ENCODE measurements at places on chromosomes 5 and 9.

GRCh38 chr9:126292736-126293521, 33.7 kb upstream of the MVB12B start:
- DNase-seq: no peak

DNA sequence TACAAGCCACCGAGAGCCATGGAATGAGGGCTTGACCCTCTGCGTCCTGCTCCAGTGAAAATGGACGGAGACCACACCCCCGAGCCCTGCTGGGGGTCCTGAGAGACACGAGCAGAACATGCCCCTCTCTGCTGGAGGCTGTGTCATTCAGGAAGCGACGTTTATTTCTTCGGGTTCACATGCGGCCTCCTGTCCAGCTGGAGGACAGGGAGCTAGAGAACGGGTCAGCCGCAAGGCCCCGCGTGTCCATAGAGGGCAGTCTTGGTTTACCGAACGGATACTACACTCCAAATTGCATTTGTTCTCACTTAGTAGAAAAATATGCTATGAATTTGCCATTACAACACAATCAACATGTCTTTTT, 36.1 kb downstream of the MRPL36 start:
- DNase-seq: no peak

GRCh38 chr5:56476487-56476856, 243.3 kb upstream of the ANKRD55 start:
- DNase-seq: no peak

DNA sequence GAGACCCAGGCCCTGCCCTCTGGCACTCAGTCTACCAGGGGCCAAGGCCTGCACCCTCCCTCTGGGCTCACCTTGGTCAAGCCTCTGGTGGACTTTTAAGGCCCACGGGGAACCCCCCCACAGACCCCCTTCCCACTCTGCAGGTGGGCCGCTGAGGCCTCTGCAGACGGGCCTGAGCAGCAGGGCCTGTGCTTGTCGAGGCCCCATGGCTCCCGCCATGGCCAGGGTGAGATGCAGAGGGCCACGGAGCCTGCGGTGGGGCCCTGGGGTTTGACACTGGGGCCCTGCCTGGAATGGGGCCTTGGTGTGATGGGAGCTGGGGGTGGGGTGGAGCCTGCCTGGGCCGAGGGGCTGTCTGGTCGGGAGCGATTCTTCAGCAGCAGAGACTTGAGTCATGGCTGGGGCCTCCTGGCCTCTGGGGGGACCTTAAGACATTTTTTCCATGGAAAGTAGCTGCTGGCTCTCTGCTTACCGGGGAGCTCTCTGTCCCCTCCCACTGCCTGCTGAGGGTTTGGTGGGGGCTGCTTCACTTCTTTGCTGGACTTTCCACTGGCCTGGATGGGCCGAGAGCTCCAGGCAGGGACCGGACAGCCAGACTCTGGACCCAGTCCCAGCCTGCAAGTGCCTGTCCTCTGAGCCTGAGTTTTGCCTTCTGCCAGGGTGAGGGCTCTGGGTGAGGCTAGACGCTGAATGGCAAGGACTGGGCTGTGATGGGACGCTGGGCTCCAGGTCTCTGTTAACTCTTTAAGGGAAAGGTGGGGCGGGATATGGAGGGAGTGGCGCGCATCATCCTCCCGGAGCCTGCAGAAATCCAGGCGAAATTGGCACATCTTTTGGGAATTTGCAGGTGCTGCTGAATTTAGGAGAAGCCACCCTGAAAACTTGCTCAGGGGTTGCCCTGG, 132.2 kb downstream of the RXRA start:
- DNase-seq: no peak

GRCh38 chr9:70085241-70085640, 41.6 kb downstream of the MAMDC2 start:
- no peak for DNase-seq

DNA sequence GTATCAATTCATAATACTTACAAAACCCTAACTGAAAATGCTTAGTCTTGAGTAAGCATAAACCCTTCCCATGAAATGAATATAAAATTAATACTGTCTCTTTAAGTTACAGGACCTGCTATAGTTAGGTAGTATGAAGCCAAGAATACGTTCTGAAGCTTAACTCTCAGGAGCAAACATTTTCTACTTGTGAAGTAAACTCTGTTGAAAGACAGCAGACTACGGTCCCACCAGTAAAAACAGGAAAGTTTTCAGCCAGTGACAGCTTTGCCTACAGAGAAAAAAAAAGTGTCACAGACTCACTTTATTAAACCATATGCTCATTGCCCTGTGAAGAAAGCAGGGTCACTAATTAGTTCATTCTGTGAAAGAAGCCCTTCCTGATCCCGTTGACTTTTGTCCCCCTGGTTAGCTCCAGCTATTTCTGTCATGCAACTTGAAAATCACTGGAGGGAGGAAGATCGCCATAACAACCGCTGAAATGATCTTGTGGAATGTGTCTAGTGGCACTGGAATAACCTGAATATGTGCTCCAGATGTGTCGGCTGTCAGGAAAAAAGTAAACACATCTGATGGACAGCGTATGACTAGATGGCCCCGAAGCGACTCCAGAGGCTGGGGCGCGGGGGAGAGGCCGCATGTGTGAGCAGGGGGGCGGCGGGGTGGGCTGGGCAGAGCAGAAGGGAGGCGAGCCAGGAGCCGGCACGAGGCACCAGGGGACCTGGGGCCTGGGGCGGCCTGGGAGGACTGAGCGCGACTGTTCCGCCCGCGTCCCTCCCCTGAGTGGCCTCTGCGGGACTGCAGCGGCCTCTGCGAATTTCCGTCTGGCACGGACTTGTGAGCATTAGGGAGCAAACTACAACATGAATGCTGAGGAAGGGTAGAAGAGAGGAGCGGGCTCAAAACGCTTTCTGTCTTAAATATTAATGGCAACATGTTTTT, 41.9 kb downstream of the BNC2 start:
- DNase-seq: no peak

DNA sequence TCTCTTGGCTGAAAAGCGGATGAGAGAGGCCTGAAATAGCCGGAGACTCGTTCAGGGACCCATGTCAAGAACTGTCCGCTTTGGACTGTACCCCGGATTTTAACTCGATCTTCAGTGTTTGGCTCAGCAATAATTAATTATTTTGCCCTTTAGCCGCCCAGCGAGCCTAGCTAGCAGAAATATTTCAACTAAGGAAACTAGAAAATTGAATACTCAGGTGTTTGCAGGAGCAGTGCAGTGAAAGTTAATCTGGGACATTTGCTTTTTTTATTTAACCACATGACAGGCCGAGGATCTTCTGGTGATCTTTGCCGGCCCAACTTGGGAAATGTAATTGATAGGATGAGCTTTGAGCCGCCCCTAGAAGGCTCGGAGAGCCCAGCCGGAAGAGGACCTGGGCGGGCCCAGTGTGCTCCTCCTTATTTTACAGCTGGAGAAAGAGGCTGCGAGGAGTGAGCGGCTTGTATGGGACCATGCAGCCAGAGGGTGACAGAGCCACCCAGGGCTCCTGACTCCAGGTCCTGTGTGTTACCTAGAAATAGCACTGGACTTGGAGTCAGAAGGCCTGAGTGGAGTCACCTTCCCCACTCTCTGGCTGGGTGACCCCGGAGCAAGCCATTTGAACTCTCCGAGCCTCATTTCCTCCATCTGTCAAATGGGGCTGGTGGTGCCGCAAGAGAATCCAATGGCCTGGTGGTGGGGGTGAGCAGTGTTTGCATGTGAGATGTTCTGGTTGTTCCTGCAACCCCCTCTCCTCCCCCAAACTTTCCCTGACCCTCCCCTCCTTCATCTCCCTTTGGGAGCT, 2.4 kb downstream of the PPARGC1B start:
- no peak for DNase-seq

GRCh38 chr9:80948066-80948465, 741.3 kb downstream of the TLE1 start:
- no peak for DNase-seq

- DNase-seq: no peak
Measured at GRCh38 chr5:81226949-81227348, 6.2 kb upstream of the CKMT2 start.

GRCh38 chr9:26975728-26976707, 19.8 kb downstream of the IFT74 start:
- DNase-seq: no peak

- no peak for DNase-seq
Measured at GRCh38 chr9:68980341-68980914, 33.5 kb downstream of the PRKACG start.

- no peak for DNase-seq
Measured at GRCh38 chr5:66717455-66718373, 121.5 kb downstream of the MAST4 start.
